ENCODE measurements at places on chromosomes 11 and 22. TPM values are rescaled to one million over a fixed set of nuclear protein-coding genes. Genes with fewer than 3 reads are reported as not detected.

The MRGPRX3 gene
- polyA plus RNA-seq = not detected

The CHRDL2 gene
- polyA plus RNA-seq = not detected

The OR52A1 gene
- not detected for polyA plus RNA-seq

The CRYAB gene
- 517 TPM for polyA plus RNA-seq

The OR4A5 gene
- not detected for polyA plus RNA-seq

The PRR14L gene
- 19.3 TPM for polyA plus RNA-seq

The SYT13 gene
- polyA plus RNA-seq = 1.4 TPM

The TSKU gene
- not detected for polyA plus RNA-seq

The ARHGEF12 gene
- 18.5 TPM for polyA plus RNA-seq

The BUD13 gene
- polyA plus RNA-seq = 0.79 TPM

The POLD4 gene
- not detected for polyA plus RNA-seq

The GLYATL2 gene
- polyA plus RNA-seq = 0.24 TPM

The OR8G1 gene
- polyA plus RNA-seq = not detected

The TREH gene
- 1.7 TPM for polyA plus RNA-seq

The FOSL1 gene
- polyA plus RNA-seq = not detected

The TBX10 gene
- not detected for polyA plus RNA-seq

The MOB2 gene
- 1.5 TPM for polyA plus RNA-seq

The TNNT3 gene
- polyA plus RNA-seq = not detected

The APOA5 gene
- polyA plus RNA-seq = not detected

The HTR3B gene
- polyA plus RNA-seq = not detected

The TRPT1 gene
- 43.1 TPM for polyA plus RNA-seq

The CHRNA10 gene
- polyA plus RNA-seq = not detected

The TNRC6B gene
- 162 TPM for polyA plus RNA-seq

The POU2AF2 gene
- not detected for polyA plus RNA-seq

The CBLIF gene
- not detected for polyA plus RNA-seq

The FAM227A gene
- polyA plus RNA-seq = 0.93 TPM

The POU2AF3 gene
- polyA plus RNA-seq = 0.65 TPM

The LMO1 gene
- polyA plus RNA-seq = 2.1 TPM

The DRD4 gene
- not detected for polyA plus RNA-seq

The MGAT3 gene
- polyA plus RNA-seq = 3.9 TPM

The PKDREJ gene
- not detected for polyA plus RNA-seq

The THRSP gene
- polyA plus RNA-seq = not detected

The GAS2 gene
- 17.1 TPM for polyA plus RNA-seq

The PTPN5 gene
- polyA plus RNA-seq = 3.3 TPM

The RGL4 gene
- polyA plus RNA-seq = not detected

The GRAMD1B gene
- polyA plus RNA-seq = 20.7 TPM

The ANO1 gene
- 28.8 TPM for polyA plus RNA-seq

The SPATA19 gene
- polyA plus RNA-seq = not detected

The MUC5B gene
- not detected for polyA plus RNA-seq

The GATD1 gene
- polyA plus RNA-seq = 5.7 TPM

The RASD2 gene
- polyA plus RNA-seq = not detected

The OR51E2 gene
- polyA plus RNA-seq = not detected

Data from Purkinje cell (primary cell).